ENCODE measurements at places on chromosomes 12 and 14. TPM values are rescaled to one million over a fixed set of nuclear protein-coding genes. Genes with fewer than 3 reads are reported as not detected.
A peak's percentile ranks its signal among the peaks of the same experiment; 100 is the strongest.

GRCh38 chr12:125186471-125187147 is 121.4 kb downstream of the AACS start:
- no peak overlapping the region for H3K27ac ChIP-seq
- H3K4me3 ChIP-seq = peak overlapping the region; percentile 53
- no peak for DNase-seq
- H3K36me3 ChIP-seq = no peaks in the 10 kb centered on the region
- peaks cover 47% of the 10 kb centered on the region for H3K27me3 ChIP-seq

DNA sequence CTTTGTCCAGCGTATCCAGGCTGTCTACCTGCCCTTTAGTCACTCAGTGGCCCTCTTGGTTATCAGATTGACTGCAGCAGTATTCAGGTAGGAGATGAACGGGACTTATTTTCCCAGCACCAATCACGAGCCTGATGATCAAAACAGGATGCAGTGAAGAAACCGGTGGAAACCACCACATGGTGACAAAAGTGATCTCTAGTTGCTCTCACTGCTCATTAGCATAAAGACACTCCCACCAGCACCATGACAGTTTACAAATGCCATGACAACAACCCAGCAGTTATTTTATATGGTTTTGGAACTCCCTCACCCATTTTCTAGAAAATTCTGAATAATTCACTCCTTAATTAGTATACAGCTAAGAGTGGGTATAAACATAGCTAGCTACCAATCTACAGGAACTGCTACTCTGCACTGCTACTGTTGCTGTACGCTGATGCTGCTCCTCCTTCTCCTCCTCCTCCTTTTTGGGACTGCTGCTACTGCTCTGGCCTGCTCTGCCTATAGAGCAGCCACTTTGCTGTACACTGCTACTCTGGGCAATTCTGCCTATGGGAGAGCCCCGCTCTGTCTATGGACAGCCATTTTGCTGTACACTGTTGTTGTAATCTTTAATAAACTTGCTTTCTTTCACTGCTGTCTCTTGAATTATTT is 142.5 kb upstream of the SSTR1 start:
- no peaks in the 10 kb centered on the region for H3K4me1 ChIP-seq
- DNase-seq = no peak
- H3K36me3 ChIP-seq = no peaks in the 10 kb centered on the region
- H3K27me3 ChIP-seq = peaks cover 2% of the 10 kb centered on the region
- no peak overlapping the region for H3K27ac ChIP-seq

The NFATC4 gene
- total RNA-seq = 93.4 TPM

GRCh38 chr12:128467882-128468281 is 200.9 kb downstream of the TMEM132C start:
- no peak for DNase-seq
- H3K36me3 ChIP-seq = no peaks in the 10 kb centered on the region
- no peaks in the 10 kb centered on the region for H3K27me3 ChIP-seq
- H3K4me3 ChIP-seq = no peak overlapping the region
- H3K27ac ChIP-seq = no peak overlapping the region

DNA sequence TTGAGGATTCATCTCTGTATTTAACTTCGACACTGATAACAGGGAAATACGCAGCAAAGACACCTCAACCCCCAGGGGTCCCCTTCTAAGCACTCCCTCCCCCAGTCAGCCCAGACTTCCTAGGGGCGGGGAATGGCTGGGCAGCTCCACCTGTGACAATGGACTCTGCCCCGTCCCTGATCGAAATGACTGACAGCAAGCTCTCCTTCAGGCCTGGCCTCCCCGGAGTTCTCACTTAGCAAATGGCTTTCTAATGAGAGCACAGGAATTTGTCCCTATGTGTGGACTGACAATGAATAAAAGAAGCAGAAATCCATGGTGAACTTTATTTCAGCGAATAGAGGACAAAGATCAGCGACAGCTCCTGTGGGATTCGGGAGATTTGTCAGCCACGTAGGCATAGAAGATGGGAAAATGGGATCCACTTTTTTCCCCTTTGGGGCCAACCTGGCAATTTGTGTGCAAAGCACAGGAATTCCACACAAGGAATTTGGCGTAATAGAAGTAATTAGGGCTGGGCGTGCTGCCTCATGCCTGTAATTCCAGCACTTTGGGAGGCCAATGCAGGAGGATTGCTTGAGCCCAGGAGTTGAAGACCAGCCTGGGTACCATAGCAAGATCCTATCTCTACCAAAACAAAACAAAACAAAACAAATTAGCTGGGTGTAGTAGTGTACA is 63.8 kb downstream of the TNFAIP2 start:
- H3K27ac ChIP-seq = no peak overlapping the region
- DNase-seq = no peak
- H3K4me1 ChIP-seq = peaks cover 8% of the 10 kb centered on the region
- H3K36me3 ChIP-seq = no peaks in the 10 kb centered on the region
- H3K27me3 ChIP-seq = peaks cover 24% of the 10 kb centered on the region

DNA sequence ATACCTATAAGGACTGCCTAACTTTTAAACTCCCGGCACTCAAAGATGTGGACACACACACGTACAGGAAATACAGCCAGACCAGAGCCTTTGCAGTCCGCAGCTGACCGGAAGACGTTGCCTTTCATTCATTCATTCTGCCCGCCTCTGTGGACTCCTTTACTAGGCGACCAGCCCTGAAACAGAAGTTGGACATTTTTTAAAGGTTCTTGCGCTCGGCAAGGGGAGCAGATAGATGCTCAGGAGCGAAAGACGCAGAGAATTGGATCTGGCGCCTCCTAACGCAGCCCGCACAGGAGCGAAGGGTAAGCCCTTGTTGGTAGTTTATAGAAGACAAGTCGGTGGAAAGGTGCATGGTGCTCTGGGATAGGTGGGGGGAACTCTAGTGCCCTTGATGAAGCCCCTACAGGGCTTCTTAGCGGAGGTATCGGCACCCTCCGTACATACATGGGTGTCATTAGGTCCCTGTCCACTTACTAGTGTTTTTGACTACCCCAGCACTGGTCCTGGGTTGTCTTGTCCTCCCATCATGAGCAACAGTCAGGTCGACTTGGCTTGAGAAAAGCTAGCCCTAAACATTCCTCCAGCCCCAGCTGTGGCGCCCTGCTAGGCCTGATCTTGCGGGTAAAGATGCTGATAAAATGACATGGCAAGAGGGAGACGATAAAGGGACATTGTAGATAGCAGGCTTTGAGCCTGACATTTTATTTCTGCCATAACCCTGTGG is at the start of gene KDM2B:
KDM2B (minus strand) TSS at position 65 of the 727 bp plus-strand sequence. CDS start 112 bp downstream, outside the sequence.
- no peaks in the 10 kb centered on the region for H3K36me3 ChIP-seq
- H3K4me3 ChIP-seq = peak within 1 kb of the TSS; percentile 93
- peak within 1 kb of the TSS; percentile 97 for H3K27ac ChIP-seq

GRCh38 chr12:123948796-123949769 is 23.5 kb downstream of the CCDC92 start:
- no peak overlapping the region for H3K4me3 ChIP-seq
- peak overlapping the region; percentile 42 for H3K27ac ChIP-seq
- no peaks in the 10 kb centered on the region for H3K27me3 ChIP-seq
- H3K36me3 ChIP-seq = peaks cover 10% of the 10 kb centered on the region

The C12orf50 gene
- total RNA-seq = not detected

GRCh38 chr12:93707836-93708235 is 30.7 kb downstream of the CRADD start:
- H3K4me3 ChIP-seq = no peak overlapping the region
- peaks cover 20% of the 10 kb centered on the region for H3K4me1 ChIP-seq
- H3K36me3 ChIP-seq = peaks cover 6% of the 10 kb centered on the region
- H3K27ac ChIP-seq = no peak overlapping the region

All from chondrocyte (in vitro differentiated cells).